CD4-positive, alpha-beta T cell treated with Interleukin-4 for 4 hours (primary cell): ENCODE measurements at places on chromosomes 3 and 15.

GRCh38 chr3:43041517-43041916, 62.4 kb downstream of the GASK1A start:
- no peak for DNase-seq

- DNase-seq = no peak
These were observed 487.1 kb upstream of the CNTN3 start for GRCh38 chr3:75101329-75102147.

DNA sequence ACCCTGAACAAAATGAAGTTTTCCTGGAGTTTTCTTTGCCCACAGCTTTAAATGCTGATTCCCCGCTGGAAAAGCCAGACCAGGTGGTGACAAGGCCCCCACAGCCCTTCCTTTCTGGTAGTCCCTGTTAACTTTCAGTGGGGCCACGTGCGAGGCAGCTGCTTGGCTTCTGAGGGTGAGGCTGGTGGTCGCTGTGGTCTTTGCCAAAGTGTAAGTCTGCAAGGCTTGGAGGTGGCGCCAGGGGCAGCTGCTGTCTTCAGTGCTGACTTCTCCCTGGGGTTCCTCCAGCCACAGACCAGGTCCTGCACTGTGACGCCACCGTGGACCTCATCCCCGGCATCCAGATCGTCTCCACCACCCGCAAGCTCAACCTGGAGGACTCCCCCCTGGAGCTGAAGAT, 54.1 kb upstream of the TAMM41 start:
- DNase-seq = no peak

DNA sequence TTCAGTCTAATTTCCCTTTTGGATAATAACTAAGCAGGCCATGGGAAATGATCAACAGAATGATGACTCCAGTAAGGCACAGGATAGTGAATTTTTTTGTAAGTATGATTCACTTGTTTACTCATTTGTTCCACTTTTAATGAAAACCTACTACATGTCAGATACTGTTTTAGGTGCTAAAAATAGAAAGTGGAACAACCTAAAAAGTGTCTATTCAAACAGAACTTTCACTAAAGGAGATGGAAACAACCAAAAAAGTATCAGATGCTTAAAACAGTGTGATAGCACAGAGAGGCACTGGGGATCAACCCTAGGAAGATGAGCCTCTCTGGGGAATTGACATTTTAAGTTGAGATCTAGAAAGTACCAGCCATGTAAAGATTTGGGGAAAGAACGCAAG, 11.1 kb downstream of the RYK start:
- no peak for DNase-seq

DNA sequence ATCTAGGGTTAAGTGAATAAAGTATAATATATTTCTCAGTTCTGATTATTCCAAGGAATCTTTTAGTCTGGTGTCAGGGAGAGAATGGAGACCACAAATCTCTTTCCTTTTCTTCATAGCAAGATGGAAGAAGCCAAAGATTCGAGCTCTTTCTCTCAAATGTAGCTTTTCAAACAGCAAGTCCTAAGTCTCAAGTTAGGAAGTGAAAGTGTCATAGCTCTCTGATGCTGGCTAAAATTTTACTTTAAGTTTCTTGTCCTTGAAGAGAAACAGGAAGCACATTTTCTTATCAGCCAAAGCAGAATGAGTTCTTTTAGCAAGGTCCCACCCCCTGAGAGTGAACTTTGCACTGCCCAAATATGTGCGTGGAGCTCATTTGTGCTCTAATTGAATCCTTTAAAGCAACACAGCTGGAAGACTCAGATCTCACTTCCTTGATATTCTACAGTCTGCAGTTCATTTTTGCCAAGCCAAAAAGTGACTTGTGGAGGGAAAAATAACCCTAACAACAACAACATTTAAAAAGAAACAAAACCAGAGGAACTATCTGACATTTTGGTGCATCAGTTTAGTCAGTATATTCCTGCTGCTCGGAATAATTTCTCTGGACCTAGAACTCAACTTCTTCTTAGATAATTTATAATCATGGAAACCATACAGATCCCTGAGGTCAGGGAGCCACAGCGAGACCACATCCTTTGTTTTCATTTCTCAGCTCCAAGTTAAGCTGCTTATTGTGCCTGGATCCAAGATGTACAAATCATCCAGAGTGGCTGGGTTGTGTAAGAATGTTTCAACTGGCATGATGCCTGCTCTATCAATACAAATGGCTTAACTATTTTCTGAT, 238.7 kb upstream of the P2RY1 start:
- no peak for DNase-seq

DNA sequence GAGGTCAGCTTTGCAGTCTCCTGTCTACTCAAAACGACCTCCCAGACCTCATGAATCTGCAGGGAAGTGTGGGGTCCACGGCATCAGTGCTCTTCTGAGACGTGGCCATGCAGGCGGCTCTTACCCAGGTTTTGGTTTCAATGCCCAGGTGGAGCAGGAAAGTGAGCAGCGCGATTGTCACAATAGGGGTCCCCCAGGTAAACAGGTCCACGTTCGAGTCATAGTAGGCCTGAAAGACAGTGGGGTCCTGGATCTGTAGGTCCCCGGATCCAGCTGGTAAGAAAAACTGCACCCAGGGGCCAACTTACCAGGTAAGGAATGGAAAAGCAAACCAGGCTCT, 182.5 kb downstream of the ATP10A start:
- no peak for DNase-seq

GRCh38 chr3:69560818-69561217, 174.9 kb upstream of the FRMD4B start:
- DNase-seq = no peak

DNA sequence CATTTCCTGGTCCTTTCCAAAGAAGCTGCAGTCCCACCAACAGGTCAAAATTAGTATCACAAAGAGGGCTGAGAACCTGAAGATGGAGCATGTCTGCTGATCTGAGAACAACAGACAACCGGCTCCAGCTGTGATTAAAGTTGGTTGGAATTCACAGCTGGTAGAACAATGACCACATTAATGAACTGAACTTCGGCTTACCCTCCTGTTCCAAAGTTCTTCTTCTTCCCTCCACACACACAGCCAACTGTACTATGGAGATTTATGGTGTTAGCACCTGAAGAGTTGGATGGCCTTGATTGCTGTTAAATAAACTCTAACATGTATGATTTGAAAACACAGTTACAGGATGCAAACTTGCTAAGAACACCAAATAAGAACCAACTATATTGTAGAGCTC, 27.4 kb upstream of the ROPN1 start:
- no peak for DNase-seq
